ENCODE measurements at places on chromosomes 3 and 15. TPM values are rescaled to one million over a fixed set of nuclear protein-coding genes. Genes with fewer than 3 reads are reported as not detected.

DNA sequence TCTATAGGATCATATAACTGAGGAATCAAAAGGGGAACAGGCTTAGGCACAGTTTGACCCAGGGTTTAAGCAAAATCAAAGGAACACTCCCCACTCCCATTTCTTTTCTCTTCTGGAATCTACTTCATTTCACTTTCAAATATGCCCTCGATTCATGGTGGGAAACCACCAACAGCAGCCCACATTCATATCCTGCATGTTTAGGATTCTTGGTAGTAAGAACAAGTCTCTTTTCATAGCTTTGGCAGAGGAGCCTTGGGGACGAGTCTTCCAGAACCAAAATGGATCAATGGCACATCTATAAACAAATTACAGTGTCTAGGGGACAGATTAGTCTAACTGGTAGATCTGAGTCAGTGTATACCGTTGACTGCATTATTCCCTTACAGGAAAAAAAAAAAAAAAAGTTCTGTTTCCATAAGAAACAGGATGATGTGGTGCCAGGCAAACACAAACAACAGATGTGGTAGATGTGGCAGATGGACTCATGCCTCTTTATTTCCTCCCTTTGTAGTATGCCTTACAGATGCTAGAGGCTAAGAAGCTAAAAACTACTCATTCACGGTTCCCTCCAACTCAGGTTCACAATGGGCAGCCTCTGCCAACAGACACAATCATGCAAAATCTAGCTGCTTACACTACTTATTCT lies 578.3 kb upstream of the ADAMTS9 start:
- DNase-seq = no peak

DNA sequence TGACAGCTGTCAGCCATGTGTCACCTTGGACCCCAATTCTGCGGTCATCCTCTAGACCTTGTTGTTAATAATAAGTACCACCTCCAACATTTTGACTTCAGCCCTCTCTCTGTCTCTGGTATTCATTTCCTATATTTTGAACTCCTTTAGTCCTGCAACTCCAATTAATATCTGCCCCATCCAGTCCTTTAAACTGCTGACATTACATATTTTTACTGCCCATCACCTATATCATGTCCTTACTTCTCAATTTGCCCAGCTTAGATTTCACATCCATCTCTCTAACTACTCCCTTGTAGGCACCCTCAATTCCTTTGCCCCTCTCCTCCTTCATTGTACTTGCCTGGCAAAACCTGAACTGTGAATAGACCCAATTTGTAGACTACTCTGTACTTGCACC lies 73.5 kb downstream of the SCN10A start:
- no peak for DNase-seq

The IL20RB gene
- 3.2 TPM for total RNA-seq

GRCh38 chr15:26882112-26882511 lies 15.2 kb downstream of the GABRA5 start:
- no peak for DNase-seq

DNA sequence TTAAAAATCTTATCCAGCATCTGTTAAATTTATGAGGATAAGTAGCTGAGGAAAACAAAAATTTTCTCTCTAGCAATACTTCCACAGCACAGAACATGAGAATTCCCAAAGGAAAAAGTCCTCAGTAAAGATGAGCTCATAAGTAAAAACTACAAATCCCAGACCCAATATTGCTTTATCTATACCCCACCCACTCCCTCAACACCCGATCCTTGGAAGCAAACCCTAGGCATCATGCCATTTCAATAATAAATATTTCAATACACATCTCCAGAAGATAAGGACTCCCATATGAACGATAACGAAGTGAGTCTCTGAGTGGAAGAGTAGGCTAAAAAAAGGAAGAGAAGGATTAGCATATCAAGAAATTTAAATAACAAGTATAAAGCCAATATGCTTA lies 8.3 kb upstream of the PRR20G start:
- no peak for DNase-seq

Data from H7 (cell line).